Muscle of arm (tissue), 14 donors: ENCODE measurements at places on chromosomes 13 and 19.

DNA sequence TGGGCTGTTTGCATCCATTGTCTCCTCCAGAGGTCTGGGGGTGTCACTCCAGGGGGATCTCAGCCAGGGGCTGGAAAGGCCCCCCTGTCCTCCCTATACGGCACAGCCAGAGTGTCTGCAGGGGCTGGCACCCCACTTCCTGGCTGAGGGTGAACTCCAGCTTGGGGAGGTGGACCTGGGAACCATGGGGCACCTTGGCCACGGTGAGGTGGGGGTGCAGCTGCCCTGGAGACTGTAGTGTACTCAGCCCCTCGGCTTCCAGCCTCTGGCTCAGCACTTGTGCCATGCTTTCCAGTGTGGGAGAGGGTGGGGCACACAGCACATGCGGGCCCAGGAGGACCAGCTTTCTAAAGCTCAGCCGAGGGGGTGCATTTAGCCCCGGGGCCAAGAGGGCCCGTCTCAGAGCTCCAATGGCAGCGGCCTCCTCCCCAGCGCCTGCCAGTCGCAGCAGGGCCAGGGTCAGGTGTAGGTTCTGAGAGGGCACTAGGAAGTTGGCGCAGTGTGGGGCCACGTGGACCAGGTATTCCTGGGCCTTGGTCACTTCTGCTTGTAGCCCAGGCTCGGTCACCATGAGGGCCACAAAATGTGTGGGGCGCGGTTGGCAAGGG is 1.4 kb downstream of the LENG9 start:
- no peak for DNase-seq

DNA sequence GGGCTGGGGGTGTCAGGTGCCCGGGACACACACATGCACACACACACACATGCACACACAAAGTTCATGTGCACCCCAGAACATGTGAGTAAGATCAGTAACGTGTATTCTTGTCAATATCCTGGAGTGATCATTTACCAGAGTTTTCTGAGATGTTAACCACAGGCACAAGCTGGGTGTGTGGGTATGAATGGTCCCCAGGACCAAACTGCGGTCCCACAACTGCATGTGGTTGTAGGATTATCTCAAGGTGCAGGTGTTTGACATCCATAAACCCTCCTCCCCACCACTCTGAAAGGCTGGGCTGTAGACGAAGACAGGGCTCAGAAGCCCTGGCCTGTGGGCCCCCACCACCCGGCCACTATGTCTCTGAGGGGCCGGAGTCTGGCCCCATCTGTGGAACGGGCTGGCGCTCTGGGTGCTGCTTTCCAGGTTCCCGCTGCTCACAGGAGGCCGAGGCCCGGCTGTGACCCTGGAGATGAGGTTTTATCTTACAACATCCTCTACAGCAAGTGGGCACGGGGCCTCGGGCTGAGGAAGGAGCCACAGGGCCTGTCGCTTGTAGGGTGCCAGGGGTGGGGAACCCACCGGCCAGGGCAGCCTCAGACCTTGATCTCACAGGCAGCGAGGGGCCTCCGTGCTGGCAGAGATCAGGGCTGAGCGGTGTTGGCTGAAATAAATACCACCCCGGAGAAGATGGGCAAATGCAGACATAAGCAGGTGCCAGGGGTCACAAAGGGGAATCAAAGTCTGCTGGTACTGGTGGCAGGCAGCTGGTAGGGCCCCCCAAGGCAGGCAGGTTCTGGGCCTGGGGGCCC is 4.3 kb downstream of the F2RL3 start:
- DNase-seq: no peak

DNA sequence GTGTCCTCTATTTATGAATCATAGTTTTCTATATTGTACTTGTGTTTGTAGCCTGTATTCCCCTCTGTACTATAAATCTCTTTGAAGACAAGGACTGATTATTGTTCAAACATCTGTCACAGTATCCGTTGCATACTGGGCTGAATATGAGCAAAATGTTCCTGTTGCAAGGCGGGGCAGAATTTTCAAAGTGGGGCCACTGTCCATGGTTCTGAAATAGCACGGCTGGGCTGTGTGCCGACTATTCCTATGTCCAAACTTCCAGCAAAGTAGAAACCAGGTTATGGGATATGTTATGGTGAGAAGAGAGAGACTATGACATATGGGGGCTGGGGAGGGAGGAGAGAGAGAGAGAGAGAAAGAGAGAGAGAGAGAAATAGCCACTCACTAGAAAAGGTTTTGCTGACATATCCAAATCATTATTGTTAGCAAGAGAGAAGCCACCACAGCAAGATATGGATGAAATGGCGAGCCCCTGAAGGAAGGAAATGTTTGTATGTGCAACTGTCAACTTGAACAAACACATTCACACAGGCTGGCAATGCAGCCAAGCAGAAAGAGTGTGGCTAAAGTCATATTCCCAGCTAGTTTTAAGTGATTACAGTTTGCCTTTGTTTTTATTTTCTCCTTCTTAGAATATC is 107.0 kb upstream of the GPR12 start:
- peak; percentile 51 for DNase-seq

GRCh38 chr13:49410006-49410405 is 33.9 kb downstream of the CAB39L start:
- DNase-seq: no peak

DNA sequence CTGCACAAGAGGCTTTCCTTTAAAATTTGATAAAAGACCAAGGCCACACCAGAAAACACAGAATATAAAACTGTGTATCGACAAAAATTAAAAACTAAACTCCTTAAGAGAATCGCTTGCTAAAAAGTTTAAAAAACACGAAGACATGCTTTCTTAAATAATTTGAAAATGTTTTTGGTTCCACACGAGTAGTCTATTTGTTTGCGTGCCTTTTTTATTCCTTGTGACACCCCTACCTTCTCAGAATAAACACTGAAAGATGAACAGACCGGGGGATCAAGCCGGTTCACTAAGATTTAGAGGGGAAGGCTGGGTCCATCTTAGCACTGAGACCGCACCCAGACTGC is 256.4 kb upstream of the STARD13 start:
- DNase-seq: no peak

- DNase-seq: no peak
These were observed 42.6 kb upstream of the GRTP1 start for GRCh38 chr13:113406321-113407102.

- no peak for DNase-seq
These were observed 338.6 kb upstream of the ARGLU1 start for GRCh38 chr13:106906426-106906996.

DNA sequence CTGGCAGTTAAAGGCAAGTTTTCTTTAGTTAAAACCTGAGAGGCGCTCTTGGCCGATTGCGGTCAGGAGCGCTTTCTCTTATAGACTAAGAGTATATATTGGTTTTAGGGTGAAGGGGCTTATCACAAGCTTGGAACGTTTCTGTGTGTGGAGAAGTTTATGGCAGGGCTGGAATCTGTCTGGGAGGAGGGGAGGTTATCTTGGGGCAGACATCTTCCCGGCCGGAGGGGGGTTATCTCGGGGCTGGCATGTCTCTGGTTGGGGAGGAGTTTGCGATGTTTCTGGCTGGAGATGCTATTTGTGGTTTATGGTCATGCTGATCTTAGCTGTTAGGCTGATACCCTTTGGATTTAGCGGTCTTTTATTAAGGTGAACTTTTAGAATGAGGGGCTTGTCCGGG is 18.3 kb downstream of the KDM4B start:
- no peak for DNase-seq

DNA sequence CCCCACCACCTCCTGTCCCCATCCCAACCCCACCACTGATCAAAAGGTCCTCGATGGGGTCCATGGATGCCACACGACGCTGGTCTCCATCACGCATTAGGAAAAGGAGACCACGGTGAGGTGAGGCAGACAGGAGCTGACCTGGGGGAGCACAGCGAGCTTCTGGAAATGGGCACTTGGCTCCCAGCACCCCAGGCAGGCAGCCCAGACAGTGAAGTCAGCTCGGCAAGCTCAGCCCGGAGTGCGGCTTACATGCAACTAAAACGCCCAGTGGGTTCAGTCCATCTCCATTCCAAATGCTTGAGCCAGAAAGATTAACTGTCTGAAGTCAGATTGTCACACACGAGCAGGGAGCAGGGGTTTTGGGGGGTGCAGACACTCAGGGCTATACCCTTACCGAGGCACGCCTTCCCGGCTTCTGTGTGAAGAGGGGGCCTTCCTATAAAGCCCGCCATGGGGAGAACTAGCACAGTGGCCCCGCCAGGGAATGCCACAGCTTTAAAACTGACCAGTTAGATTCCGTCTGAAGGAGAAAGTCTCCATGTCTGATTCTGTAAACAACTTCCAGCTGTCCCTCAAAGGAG is 79.4 kb downstream of the SPACA7 start:
- DNase-seq: no peak

GRCh38 chr19:15633082-15633835 is 7.4 kb upstream of the CYP4F3 start:
- DNase-seq: no peak

DNA sequence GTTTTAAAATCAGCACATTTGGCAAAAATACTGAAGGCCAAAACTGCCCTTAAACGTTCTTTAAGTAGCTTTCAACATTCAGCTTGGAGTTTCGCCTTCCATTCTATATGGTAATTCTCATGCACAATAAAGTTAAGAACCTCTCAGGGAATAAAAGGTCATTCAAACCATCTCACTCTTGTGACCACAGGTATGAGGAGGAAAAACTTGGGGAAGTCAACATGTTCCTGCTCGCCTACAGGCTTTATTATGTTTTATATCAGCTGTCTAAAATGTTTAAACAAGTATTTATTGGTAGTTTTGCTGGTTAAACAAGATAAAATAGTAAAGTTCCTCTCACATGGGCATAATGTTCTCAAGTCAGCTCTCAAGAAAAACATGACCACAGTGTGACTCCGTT is 19.9 kb upstream of the TM9SF2 start:
- DNase-seq: no peak

GRCh38 chr13:24614306-24615080 is 65.7 kb upstream of the ATP12A start:
- no peak for DNase-seq

GRCh38 chr13:41019578-41020347 is 647 bp upstream of the ELF1 start:
- no peak for DNase-seq

DNA sequence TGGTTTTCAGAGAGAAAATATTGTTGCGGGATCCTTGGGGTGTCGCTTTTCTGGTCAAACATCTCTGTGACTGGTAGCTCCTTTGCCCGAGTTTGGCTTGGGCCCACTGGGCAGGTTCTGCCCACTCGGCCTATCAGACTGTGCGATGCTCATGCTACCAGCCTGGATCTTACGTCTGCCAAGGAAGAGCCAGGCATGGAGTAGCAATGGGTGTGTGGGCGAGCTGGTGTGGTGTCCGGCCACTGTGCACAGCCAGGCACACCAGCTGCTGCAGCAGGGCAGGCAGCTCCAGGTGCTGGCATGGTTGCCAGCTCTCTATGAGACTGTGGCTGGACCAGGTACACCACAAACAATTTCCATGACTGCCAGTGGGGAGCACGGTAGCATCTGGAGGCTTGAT is 1351.8 kb upstream of the PCDH20 start:
- DNase-seq: no peak

DNA sequence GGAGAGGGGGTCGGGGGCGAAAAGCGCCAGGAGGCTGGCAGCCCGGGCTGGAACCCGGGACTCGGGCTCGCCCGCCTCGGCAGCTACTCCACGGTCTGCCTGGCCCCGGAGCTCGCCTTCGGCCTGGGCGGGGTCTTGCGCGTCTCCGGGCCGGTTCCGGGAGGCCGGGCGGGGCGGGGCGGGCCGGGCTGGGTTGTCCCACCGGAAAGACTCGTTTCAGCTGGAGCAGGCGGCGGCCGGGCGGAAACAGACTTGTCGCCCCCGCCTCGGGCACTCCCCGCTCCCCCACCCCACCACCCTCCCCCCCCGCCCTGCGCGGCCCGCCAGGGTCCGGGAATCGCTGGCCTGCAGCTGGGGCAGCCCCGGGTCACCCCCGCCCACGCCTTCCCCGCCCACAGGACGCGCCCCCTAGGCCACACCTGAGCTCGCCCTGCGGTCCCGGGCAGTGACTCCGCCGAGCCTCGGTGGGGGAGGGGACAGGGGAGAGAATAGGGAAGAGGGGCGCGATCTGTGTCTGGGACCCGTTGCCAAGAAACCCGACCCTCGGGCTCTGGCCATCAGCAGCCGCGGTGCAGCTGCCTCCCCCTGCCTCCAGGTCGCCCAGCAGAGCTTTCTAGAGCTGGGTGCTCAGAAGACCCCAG is 109.4 kb downstream of the KCTD15 start:
- DNase-seq: no peak

DNA sequence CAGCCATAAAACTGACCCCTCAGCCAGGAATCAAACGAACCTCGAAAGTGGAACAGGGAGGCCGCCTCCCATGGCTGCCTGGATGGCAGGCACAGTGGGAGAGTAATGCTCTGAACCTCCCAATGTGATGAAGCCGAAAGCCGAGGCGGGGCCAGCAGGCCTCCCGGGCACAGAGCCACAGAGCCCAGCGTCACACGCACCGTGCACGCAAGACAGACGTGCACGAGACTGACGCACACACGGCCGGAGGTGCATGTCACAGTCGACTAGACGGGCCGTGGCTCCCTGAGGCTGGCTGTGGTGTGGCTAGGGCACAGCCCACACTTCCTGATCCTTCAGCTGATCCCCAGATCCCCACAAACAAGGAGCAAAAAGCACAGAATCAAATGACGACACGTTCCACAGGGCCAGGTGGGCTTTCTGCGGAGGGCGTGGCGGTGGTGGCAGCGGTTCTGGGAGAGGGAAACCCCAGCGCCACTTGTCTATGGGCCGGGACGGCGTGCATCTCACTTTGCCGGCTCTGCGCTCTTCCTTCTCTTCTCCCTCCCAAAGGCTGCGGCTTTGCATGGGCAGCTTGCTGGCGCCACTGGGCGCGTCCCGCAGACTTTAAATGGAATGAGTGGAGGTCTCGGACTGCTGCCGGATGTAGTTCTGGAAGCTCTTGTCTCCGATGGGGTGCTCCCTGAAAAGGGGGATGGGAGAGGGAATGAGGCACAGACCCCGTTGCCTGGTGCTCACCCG is 5.0 kb upstream of the C13orf46 start:
- DNase-seq: no peak

GRCh38 chr13:35787937-35788336 is 311.4 kb upstream of the MAB21L1 start:
- no peak for DNase-seq

GRCh38 chr19:5031231-5032100 is 62.6 kb downstream of the KDM4B start:
- peak; percentile 85 for DNase-seq

- peak; percentile 68 for DNase-seq
These were observed 110.6 kb downstream of the STARD13 start for GRCh38 chr13:33174931-33175330.

GRCh38 chr13:39016787-39017186 is 21.1 kb downstream of the PROSER1 start:
- peak; percentile 23 for DNase-seq

GRCh38 chr19:40560092-40560507 is 16.6 kb upstream of the SHKBP1 start:
- DNase-seq: no peak
